ENCODE measurements at places on chromosomes 5 and 9.
A peak's percentile ranks its signal among the peaks of the same experiment; 100 is the strongest.

GRCh38 chr5:43017428-43017815 is 22.7 kb downstream of the ANXA2R start:
- no peak for DNase-seq

DNA sequence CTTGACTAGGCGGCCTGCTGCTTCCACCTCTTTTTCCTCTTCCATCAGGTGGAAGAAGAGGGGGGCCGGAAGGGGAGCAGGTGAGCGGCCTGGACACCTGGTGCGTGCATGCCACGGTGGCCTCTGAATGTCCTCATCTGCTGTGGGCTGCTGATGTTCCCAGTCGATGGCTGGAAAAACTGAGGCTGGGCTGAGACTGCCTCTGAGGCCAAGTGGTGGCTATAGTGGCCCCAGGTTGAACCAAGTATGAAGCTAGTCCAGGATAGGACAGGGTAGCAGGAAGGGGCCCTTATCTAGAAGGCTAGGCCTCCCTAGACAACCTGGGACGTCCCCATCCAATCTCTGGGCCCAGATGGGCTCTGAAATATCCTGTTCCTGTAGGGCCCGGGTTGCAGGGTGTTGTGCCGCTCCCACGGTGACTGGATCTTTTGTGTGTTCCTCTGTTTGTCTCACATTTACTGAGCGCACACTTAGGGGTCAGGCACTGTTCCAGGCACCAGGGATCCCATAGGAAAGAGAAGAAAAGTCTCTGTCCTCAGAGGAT is 753 bp upstream of the NR5A1 start:
- DNase-seq: no peak

GRCh38 chr5:127909821-127910220 is 173.7 kb upstream of the SLC12A2 start:
- DNase-seq: no peak

DNA sequence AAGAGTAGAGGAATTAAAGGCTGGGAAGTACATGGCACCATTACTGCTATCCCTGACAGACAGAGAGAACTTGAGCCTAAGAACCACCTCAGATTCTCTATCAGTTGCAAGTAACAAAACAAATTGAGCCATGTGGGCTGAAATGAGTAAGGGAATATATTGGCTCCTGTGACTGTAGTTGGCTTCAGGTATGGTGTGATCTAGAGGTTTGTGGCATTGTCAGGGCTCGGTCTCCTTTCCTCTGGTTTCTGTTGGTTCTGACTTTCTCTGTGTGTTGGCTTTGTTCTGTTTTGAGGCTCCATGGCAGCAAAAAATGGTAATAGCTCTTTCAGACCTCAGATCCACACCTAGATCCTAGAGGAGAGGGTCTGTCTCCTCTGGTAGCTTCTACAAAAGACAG is 5.7 kb downstream of the GALNT10 start:
- no peak for DNase-seq

DNA sequence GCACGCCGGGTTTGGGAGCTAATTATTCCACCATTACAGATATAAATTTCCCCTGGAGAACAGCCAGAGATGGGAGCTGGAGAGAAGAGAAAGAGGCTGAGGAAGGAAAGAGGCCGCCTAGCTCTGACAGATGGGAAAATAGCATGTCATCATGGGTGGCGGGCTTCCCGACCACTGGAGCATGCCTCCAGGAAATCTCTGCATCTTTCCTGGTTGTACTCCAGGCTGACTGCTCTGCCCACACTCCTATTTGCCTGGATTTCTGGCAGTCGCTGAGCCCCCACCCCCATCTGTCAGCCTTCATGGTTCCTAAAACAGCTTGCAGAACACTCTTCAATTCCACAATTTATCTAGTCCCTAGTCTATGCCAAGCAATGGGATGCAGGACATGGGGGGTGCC is 14.3 kb upstream of the GABRP start:
- DNase-seq: no peak

DNA sequence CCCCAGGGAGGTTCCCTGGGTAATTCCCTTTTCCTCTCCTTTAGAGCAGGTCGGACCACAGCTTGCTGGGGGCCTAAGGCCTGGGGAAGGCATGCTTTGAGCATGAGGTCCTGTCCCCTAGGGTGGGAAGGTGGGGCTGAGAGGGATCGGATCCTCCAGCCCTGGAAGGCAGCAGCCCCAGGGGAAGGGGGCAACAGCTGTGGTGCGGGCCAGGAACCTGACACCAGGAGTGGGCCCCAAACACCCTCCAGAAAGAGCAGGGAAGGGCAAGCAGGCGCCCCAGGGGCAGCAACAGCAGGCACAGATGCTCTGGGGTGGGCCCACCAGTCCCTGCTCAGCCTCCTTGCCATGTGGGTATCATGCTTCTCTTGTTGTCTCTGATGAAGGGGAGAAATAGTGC is 3.2 kb upstream of the CORO2A start:
- DNase-seq: no peak

- DNase-seq: peak; percentile 53
Measured at GRCh38 chr5:175517824-175518450, 39.6 kb downstream of the SFXN1 start.

- no peak for DNase-seq
Measured at GRCh38 chr5:2999926-3000325, 248.4 kb upstream of the IRX2 start.

GRCh38 chr9:124257844-124258606 is at the start of gene NEK6:
NEK6 (plus strand) TSS chr9:124257949; CDS start chr9:124301965, 44,016 bp downstream.
- DNase-seq: peak; percentile 77

GRCh38 chr9:122841501-122841900 is 13.1 kb upstream of the PDCL start:
- no peak for DNase-seq

GRCh38 chr9:119368681-119369581 is at the start of gene BRINP1:
BRINP1 (minus strand) TSS chr9:119369435; CDS start chr9:119313355, 56,080 bp downstream.
- DNase-seq: peak; percentile 17

- DNase-seq: no peak
Measured at GRCh38 chr9:6876195-6876894, 118.6 kb downstream of the KDM4C start.

DNA sequence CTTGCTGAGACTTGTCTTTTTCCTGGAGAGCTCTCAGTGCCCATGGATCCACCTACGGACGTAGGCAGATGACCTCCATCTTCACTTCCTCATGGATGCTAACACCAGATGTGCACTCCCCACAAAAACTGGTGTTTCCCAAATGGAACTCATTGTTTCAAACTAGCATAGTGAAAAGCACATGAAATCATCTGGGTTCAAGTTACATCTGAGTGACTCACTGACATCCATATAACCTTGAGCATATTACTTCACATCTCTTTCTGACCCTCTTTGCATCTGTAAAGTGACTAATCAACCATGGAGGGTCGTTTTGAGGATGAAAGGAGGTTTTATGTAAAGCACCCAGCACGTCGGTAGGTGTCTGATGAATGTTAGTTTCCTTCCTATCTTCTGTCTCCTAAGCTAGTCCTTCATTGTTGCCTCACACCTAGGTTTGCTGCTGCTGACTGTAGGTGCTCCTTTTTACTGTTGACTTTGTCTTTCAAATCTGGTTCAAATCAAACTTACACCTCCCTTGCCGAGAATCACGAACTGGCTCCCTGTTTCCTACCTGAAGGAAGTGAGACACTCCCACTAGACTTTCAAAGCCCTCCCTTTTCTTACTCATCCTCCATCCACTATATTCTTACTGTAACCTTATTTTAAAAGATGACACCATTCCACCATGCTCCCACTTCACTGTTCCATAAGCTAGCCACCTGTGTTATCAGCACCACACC is 10.3 kb downstream of the OCLN start:
- peak; percentile 16 for DNase-seq

DNA sequence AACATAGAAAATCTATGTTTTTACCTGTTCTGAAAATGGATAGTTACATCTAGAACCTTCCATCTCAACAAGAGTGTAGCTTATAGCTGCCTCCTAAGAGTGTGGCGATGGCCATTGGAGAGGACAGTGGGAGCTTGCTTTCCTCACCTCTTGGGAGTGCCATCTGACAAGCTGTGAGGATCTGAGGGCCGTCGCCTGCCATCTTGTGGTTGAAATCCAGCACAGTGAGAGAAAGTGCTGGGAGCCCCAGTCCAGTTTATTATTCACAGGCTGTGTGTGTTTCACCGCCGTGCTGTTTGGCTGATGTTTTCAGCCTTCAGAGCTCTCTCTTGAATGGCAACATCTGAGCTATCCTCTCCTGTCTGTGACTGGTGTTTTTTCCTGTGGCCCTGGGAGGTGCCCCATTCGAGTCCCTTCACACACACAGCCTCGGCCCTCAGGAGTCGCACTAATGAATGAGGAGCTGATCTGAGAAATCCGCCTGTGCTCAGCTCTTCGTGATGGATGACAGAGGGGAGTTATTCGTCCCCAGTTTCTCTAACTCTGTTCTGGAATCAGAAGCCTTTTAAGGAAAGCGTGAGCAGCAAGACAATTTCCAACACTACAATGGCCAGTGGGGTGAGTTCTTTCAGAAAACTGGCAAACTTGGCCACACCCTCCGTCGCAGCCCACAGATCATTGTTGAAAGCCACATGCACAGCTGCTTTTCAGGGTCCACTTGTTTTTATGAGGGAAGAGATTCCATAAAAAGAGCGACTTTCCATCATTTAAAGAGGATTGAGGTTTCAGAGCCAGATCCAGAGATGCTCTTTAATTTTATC is 170.3 kb downstream of the PDZD2 start:
- peak; percentile 79 for DNase-seq

- no peak for DNase-seq
Measured at GRCh38 chr5:42572313-42572712, 149.1 kb downstream of the GHR start.

GRCh38 chr9:14542071-14542470 is 151.2 kb downstream of the ZDHHC21 start:
- DNase-seq: no peak

DNA sequence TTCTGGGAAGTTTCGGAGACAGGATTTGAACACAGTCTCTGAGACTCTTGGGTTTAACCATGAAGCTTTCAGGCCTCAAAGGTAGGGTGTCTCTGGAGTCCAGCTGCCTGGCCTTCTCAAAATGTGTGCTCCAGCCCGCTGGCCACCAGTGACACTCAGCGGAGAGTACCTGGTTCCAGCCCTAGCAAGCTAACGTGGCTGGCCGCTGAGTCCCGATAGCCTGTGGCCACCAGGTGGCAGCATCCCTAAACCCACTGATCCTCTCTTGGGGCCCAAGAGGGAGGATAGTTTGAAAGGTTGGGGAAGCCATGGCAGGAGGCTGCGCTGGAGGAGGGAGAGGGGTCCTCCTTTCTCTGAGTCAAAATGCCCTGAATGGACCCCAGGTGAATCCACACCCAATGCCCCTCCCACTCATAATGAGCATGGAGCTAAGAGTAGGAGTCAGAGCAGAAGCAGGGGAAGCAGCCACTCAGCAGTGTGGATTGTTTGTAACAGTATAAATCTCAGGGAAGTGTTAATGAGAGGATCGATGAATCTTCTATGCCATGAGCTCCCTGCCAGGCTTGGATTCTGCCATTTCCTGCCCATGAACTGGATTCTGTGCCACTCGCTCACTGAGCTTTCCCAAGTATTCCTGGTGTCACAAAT is 5.4 kb upstream of the TIFAB start:
- peak; percentile 56 for DNase-seq

GRCh38 chr5:91848453-91848852 is 465.3 kb upstream of the ARRDC3 start:
- DNase-seq: peak; percentile 2

DNA sequence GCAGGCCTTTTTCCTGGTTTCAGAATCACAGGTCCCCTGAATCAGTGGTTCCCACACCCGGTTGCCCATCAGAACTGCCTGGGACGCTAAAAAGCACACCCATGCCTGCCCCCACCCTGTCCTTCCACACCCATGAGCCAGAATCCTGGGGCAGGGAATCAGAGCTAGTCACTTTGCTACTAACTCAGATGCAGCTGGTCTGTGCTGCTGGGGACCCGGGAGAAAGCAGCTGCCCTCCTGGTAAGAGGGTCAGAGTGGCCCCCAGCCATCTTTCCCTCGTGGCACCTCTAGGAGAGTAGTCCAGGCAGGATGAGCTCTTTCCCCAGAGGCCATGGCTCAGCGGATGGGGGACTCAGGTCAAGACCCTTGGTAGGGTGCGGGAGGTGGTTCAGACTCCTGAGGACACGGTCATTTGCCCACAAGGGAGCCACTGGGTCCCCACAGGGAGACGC is 11.3 kb upstream of the NUP214 start:
- no peak for DNase-seq

- no peak for DNase-seq
Measured at GRCh38 chr9:111839387-111839786, 44.6 kb upstream of the SHOC1 start.

DNA sequence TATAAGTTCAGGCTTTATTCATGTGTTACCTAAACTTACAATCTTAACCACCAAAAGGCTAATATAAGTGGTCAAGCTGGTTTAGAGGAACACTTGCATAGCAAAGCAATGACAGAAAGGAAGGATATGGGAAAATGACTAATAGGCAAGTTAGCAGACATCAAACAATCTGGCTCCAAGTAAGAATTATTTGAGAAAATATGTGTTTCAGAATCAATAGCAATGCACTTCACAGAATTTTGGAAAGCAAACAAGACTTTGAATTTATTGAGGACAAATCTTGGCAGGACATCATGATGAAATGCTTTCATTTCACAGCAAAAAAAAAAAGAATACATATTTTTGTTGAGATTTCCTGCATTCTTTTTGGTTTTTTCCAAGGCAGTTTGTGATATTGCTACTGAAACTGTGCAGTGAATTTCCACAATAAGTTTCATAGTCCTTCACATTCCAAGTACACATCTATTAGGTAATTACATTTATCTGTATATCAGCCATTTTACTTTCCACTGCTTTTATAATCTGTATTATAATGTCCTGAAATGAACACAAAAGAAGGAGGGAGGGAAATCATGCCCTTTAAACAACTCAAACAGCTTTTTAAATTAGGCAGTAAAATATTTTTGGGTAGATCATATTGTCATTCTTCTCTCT is 417.9 kb downstream of the NR2F1-AS1 start:
- peak; percentile 40 for DNase-seq

GRCh38 chr9:134553061-134553891 is 88.3 kb upstream of the COL5A1 start:
- DNase-seq: no peak

GRCh38 chr5:36598045-36598444 is 8.4 kb upstream of the SLC1A3 start:
- DNase-seq: no peak

DNA sequence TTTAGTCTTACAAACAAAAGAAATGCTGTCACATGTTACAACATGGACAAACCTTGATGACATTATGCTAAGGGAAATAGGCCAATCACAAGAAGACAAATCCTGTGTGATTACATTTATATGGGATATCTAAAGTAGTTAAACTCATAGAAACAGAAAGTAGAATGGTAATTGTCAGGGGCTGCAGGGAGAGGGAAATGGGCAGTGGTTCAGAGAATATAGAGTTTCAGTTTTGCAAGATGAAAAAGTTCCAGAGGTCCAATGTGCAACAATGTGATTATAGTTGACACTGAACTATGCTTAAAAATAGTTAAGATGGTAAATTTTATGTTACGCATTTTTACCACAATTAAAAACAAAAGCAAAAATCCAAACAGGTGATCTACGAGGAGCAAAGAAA is 265.5 kb downstream of the NDUFS4 start:
- DNase-seq: no peak

DNA sequence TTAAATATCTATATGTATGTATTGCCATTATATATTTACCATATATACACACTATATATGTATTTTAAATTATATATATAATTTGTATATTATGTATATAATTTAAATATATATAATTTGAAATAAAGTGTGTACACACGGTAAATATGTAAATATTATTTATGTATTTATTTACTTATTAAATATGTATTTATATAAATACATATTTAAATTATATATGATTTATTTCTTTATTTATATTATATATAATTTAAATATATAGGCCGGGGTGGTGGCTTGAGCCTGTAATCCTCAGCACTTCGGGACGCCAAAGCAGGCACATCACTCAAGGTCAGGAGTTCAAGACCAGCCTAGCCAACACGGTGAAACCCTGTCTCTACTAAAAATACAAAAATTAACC is 31.3 kb upstream of the LHFPL2 start:
- DNase-seq: no peak

Data from AG08396 (cell line).